Epithelial cell of alveolus of lung (primary cell): ENCODE measurements at places on chromosomes 1 and 21. TPM values are rescaled to one million over a fixed set of nuclear protein-coding genes. Genes with fewer than 3 reads are reported as not detected.

Gene OR6K3
- total RNA-seq: not detected in 2 replicates

Gene DUSP12
- total RNA-seq: 21.6 and 34.3 TPM in 2 replicates

Gene FTCD
- not detected in 2 replicates for total RNA-seq

Gene LHX8
- total RNA-seq: not detected in 2 replicates

Gene TRMT1L
- total RNA-seq: 10.2 and 26.6 TPM in 2 replicates

Gene TP73
- 0.16 and 0.26 TPM in 2 replicates for total RNA-seq

Gene LRRN2
- total RNA-seq: under 0.01 TPM in 1 of 2 replicates, not detected in the other

Gene ZNF695
- 2.0 and 2.5 TPM in 2 replicates for total RNA-seq

Gene TSPAN1
- 1.6 and 2.0 TPM in 2 replicates for total RNA-seq

Gene FAM177B
- not detected in 2 replicates for total RNA-seq

Gene KIAA1614
- 5.2 and 10.5 TPM in 2 replicates for total RNA-seq

Gene PRAMEF4
- not detected in 2 replicates for total RNA-seq

Gene HEYL
- total RNA-seq: 0.48 and 14.0 TPM in 2 replicates
